AG20443 (cell line): ENCODE measurements at places on chromosomes 4 and X.

GRCh38 chr4:38560340-38560739 lies 103.7 kb upstream of the KLF3 start:
- no peak for DNase-seq

DNA sequence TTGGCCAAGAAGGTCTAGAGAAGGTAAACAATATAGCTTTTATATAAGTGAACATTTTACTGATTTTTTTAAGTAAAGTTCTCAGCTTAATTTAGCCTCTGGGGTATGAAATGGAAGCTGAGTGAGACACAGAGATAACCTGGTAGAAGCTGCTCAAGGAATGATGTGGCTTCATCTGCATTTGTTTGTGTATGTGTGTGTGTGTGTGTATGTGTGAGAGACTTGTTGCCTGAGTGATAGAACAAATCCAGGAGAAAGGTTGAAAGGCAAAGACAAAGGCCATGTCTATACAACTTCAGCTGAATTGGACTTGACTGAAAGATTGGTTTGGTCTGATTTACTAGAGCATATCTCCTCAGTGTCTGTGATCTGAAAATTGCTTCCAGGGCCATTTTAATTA lies 63.6 kb downstream of the PCDH7 start:
- no peak for DNase-seq

GRCh38 chr4:5979981-5980380 lies 38.2 kb downstream of the C4orf50 start:
- peak; percentile 44 for DNase-seq

GRCh38 chr4:83454686-83455085 lies 937 bp downstream of the HELQ start:
- DNase-seq = peak; percentile 15

DNA sequence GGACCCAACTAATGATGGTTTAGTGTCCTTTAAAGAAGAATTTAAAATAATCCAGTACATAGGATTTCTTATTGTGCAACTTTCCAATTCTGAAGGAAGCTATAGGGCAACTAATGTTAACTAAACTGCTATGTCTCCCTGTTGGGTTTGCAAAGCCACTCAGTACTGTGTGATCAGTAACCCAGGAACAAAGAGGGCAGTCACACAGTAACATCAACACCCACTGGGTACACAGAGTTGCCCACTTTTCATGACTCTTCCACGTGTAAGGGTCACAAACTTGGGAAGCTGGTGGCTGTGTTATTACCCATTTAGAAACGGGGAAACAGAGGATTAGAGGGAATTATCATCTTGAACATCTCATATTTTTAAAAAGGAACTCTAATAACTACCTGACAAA lies 555.0 kb upstream of the DIPK2B start:
- DNase-seq = no peak

GRCh38 chr4:159722918-159723317 lies 620.0 kb downstream of the RAPGEF2 start:
- no peak for DNase-seq

DNA sequence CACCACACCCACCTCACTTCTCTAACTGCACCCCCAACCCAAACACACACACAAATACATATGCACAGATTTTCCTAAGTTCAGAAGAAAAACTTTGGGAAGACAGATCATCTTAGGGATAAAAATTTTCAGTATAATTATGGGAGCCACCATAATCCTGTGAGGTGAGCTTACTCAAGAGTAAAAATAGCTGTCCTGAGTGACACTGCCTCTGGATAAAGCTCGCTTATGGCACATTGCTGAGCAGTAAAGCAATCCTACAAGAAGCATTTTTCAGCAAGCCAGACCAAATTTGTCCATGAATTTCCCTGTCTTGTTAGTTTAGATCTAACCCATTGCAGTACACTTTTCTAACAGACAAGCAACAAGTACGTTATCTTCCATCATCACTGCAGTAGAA lies 83.8 kb downstream of the INPP4B start:
- no peak for DNase-seq

- DNase-seq = no peak
Observed at GRCh38 chr4:113537628-113538027, 223.9 kb downstream of the CAMK2D start.

GRCh38 chr4:188971125-188971524 lies 831.9 kb downstream of the TRIML1 start:
- DNase-seq = no peak

DNA sequence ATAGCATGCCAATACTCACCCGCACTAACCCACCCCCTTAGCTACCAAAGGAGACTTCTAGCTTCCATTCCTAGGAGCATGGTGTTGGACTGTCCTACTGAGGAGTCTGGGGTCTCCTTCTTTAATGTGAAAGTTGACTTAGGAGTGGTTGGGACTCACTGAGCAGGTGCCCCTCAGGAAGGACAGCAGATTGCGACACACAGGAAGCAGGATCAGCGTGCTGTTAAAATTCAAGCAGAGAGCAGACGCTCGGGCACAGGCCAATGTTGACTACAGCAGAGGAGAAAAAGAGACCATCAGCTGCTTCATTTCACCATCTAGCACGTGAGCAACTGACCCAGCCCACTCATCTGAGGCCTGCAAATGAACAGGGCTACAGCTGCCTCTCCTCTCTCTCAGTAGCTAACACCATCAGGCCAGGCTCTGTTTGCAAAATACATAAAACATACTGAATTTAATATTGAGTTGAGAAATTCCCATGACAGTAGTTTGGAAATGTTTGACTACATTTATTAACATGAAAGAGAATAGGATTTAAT lies 10.8 kb downstream of the NOX1 start:
- no peak for DNase-seq

DNA sequence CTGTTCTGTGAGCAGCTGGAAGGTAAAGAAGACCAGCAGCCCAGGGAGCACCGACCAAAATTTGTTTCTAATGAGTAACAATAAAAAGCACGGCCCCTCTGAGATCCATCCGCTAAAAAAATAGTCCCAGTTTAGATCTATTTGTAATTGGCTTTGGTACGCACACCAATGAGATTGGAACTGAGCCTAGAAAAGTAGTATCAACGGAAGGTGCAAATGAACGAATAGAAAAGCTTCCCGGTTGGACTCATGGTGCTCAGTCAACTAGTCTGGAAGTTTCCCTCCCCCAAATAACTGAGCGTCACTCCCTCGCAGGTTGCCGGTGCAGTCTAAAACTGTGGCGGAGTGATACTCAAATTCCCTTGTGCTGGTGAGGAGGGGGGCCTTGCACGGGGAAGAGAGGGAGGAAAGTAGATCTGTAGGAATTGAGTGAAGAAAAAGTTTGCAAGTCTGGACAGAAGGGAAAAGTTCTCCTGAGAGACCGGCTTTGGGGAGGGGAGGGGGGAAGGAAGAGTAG lies at the start of gene COL4A5:
TSS of gene COL4A5 (plus strand) at position 413 of the 517 bp plus-strand sequence. CDS start 288 bp downstream, outside the sequence.
- DNase-seq = peak; percentile 42

DNA sequence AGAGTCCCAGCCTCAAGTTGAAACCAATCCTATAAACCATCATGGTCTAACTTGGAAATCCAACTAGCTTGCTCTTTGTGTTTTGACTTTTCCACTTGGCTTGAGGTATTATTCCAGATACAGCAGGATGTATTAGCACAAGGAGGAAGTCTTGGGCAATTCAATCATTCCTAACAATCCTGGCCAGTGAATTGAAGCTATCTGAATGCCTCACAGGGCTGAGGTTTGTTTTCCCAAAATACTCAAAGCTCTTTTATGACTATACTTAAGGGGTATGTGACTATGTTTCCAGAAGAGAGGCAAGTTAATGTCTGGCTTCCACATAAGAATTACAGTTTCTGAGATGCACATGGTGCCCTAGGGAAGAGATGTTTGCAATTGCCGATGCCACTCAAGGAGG lies 66.8 kb upstream of the SH3RF1 start:
- peak; percentile 84 for DNase-seq

DNA sequence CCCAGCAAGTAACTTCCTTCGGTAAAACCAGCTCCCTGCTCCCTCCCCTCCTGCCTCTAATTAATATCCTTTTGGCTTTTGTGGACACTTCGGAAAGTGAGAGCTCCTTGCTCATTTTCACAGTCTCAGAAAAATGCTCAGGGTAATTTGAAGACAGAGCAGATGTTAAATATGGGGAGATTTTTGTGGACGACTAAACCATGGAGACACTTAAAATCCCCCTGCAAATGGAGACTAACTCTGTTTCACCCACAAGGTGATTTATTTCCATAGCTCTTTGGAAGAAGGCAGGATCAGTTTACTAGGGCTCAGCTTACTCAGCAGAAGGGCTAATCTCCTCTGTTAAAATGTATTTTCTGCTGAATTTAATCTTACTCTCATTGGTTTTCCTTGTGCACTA lies 12.2 kb upstream of the AMOT start:
- DNase-seq = no peak

DNA sequence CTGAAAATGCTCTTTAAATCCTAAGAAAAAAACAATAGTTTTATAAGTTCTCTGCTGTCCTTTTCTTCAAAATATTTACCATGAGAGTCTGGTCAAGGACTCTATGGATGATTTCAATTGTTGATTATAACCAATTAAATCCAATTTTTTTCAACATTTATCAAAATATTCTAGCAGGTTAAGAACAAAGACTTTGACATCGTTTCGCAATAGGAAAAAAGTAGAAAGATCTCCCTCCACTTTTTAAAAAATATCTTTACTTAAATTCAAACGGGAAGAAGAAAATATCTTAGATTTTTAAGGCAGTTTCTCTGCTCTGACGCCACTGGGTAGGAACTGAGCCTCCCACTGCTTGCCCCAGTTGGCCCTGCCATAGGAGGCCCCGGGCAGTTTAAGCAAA lies 44.7 kb upstream of the TMEM154 start:
- DNase-seq = no peak

- no peak for DNase-seq
Observed at GRCh38 chr4:124121461-124121971, 591.0 kb downstream of the ANKRD50 start.

DNA sequence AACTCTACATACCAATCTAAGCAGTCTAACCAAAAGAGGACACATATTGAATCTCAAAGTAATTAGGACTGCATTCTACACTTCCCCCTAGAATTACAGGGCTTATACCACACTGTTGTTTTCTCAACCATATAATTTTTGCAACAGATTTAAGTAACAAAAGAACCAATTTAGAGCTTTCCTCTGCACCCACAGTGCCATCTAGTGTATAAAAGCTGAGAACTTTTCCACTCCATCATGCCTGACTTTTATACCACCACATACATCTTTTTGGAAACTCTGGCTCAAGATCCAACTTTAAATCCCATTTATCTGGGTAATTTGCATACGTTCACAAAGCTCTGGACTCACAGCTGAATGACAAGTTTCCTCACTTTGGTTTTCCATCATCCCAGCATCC lies 99.5 kb downstream of the EFHC2 start:
- DNase-seq = peak; percentile 16

GRCh38 chr4:634599-634985 lies 9.2 kb downstream of the PDE6B start:
- DNase-seq = no peak

DNA sequence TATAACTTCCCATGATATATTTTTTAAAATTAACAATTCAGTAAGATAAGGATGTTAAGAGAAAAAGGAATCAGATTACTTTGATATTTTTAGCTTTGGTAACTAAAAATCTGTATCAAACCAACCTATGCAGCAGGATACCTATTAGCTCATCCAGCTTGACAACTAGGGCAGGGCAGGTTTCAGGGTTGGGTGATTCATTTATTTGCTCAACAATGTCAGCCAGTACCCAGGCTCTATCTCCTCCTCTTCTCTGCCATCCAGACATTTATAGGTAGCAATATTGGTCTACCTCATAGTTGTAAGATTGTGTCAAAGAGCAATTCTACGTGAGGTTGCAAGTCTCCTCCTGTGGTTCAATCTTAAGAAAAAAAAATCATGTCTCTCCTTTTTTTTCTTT lies 421.9 kb downstream of the ANKRD50 start:
- no peak for DNase-seq

GRCh38 chrX:107823456-107823855 lies 2.2 kb upstream of the MID2 start:
- peak; percentile 35 for DNase-seq

DNA sequence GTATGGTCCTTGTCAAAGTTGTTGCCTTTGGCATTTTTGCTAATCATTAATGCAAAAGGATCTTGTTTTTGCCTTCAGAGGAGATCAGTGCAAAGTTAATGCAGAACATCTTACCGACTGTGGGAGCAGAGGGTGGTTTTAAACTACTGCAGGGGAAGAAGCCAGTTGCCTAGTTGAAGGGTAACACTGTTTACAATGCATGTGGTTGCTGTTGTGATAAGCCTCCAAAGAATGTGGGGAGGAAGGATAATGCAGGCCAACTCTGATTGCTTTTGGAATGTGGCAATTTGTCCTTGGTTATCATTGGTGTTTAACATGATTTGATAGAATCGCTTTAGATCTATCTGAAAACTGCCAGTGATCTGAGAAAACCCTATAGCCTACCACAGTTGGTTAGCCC lies 204.3 kb upstream of the TLL1 start:
- DNase-seq = no peak

- no peak for DNase-seq
Observed at GRCh38 chrX:15107367-15107988, 162.4 kb downstream of the ASB9 start.

- DNase-seq = no peak
Observed at GRCh38 chr4:107255114-107255513, 219.0 kb upstream of the DKK2 start.

- no peak for DNase-seq
Observed at GRCh38 chr4:7767966-7768365, 171.7 kb downstream of the AFAP1 start.

- DNase-seq = no peak
Observed at GRCh38 chr4:105147016-105147552, 408 bp downstream of the TET2 start.

DNA sequence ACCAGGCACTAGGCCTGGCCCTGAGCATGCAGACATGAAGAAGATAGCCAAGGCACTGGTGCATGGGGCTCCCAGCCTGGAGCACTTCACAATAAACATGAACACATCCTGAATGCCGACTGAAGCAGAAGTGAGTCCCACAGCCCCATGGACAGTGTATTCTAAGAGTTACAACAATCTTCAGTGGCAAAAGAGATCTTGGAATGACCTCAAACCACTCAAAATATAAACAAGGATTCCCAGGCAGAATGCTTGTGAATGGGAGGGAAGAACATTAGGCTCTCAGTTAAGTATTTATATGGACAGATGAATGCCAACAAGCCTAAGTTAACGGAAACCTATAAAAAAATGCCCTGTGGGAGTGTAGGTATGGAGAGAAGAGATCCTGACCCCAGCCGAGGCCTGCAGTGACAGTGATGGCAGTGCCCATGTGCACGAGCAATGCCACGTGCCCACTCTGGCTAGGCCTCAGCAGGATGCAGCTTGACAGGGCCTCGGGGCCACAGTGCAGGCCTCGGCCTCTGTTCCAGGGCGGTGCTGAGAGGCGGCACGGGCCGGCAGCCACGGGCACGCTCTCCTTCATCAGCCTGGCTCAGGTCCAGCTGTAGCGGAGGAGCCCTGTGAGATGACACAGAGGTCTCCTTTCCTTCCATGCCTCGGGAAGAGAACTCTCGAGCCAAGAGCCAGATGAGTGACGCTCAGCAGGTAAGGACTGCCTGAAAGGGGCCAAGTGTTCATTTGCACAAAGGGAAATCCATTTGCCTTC lies 49.2 kb downstream of the IRF2 start:
- DNase-seq = no peak

DNA sequence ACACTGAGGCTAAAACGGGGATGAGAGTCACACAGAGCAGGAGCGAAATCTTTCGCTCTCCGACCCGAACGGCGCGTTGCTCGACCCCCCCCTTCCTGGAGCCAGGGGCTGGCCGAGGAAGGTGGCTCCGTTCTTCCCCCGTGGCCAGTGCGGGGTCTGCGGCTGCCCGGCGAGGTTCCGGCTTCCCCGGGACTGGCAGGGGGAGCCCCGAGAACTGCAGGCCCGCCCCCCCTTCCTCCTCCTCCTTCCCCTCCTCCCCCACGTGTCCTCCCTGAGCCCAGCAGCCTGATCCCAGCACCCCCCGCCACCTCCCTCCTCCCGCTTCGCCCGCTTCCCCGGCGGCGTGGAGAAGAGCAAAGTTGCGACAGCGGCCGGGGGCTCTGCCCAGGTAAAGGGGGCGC lies 2.4 kb upstream of the BCORL1 start:
- no peak for DNase-seq
